ENCODE measurements at places on chromosomes 12 and 14. TPM values are rescaled to one million over a fixed set of nuclear protein-coding genes. Genes with fewer than 3 reads are reported as not detected.

DNA sequence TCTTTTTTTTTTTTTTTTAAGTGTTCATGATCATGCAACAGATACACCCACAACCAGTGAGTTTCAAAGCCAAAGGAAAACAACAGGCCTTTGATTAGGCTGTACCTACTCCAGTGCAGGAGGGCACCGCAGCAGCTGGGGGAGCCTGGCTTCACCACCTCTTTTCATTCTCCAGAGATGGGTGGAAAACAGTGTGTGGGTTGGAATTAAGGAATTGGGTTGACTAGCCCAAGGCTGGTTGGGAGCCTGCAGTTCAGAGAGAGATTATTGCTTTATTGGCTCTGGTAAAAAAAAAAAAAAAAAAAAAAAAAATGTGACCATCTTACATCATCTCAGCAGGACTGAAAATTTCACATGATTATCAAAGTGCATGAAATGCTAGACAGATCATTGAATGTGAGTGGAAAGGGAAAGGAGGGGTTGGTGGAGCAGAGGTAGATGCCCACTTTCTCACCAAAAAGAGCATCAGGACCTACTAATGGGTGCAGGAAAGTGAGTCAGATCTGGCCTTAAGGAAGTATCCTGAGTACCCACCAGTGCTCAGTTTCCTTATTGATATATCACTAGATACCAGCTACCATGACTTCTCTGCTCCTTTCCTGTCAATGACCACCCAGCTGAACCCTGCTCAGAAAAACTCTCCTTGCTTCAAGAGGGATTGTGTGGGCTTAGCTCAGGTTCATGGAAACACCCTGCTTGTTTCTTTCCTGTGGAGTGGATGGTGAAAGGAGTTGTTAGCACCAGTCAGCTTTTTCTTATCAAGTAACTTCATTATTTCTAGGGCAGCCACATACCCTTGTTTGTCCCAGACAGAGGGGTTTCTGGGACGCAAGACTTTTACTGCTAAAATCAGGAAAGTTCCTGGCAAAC lies 54.8 kb upstream of the DYRK2 start:
- H3K27me3 ChIP-seq: no peaks in the 10 kb centered on the region
- H3K4me1 ChIP-seq: peaks cover 4% of the 10 kb centered on the region
- peak; percentile 64 for DNase-seq
- no peak overlapping the region for H3K4me3 ChIP-seq

DNA sequence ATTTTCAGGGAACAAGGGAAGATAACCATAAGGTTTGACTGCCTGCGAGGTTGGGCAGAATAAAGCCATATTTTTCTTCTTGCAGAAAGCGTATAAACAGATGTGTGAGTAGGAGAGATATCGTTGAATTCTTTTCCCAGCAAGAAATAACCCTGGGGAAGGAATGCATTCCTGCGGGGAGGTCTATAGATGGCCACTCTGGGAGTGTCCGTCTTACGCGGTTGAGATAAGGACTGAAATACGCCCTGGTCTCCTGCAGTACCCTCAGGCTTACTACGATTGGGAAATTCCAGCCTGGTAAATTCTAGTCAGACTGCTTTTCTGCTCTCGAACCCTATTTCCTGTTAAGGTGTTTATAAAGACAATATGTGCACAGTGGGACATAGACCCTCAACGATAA lies 225.0 kb downstream of the LRIG3 start:
- H3K27me3 ChIP-seq: no peaks in the 10 kb centered on the region
- H3K4me3 ChIP-seq: no peak overlapping the region

DNA sequence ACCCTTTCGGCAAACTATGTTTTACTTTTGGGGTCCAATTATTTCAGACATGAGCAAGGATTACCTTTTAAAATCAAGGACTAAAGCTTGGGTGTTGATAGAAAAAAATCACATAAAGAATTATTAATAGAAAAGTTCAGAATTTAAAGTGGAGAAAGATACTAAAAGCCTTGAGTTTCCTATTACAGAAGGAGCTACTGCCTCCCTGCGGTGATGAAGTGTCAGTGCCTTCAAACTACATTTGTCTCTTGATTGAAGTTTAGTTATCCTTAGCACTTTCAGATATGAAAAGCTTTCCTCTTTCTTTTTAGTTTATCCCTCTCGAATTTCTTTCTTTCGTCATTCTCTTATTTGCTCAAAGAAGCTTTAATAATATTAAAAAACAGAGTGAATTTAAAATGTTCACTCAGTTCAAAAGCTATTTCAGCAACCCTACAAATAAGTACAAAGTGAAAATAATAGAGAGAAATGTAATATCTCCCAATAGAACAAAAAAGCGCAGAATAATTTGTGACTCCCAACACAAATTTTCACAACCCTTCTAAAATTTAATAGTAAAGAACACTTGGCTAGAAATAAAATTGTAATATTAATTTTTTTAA lies 87.6 kb downstream of the SEC23A start:
- DNase-seq: no peak
- H3K4me3 ChIP-seq: no peak overlapping the region
- H3K27me3 ChIP-seq: no peaks in the 10 kb centered on the region
- H3K4me1 ChIP-seq: no peaks in the 10 kb centered on the region
- no peaks in the 10 kb centered on the region for H3K36me3 ChIP-seq

DNA sequence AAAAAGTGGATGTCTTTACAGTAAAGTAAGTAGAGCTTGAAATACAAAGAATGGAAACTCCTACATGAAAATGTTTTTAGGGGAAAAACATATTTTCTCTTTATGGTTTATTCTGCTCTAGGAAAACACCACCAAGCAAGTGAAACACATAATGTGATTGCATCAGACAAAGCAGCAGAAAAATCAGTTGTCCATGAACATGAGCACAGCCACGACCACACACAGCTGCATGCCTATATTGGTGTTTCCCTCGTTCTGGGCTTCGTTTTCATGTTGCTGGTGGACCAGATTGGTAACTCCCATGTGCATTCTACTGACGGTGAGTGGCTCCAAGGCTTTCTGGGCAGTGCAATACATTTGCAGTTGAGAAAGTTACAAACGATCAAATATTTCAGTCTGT lies 42.6 kb upstream of the PLEKHD1 start:
- DNase-seq: no peak
- H3K27ac ChIP-seq: no peak overlapping the region
- H3K4me3 ChIP-seq: no peak overlapping the region
- no peaks in the 10 kb centered on the region for H3K4me1 ChIP-seq
- H3K36me3 ChIP-seq: no peaks in the 10 kb centered on the region
- no peaks in the 10 kb centered on the region for H3K27me3 ChIP-seq

ZFHX2 gene
- 1.2 TPM for total RNA-seq

DNA sequence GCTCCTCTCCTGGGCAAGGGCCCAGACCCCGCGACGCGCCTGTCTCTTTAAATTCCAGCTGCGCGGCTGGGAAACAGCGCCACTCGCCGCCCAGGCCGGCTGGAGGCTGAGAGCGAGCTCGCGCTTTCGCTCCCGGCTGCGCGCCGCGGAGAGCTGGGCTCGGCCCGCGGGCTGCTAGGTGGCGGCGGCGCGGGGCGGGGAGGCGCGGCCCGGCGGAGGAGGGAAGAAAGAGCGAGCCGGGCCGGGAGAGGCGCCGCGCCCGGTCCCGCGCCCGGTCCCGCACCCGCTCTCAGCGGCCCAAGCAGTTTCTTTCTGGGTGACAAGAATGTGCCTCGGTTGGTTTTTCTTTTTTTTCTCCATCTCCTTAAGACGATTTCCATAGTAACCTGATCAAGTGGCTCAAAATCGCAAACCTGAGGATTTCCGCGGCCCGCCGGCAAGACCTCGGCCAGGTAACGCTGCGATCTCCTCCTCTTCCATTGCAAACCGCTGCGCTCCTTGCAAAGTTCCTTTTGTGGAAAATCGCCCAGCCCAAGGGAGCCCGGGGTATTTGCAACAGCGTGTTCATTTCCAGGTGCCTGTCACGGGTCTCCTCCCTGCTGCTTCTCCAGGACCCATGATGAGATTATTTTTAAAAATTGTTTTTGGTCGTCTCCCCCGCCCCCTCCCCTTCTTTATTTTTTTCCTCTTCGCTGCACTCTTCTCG lies 259.5 kb upstream of the E2F7 start:
- peaks cover 9% of the 10 kb centered on the region for H3K27me3 ChIP-seq
- H3K4me1 ChIP-seq: peaks cover 20% of the 10 kb centered on the region
- H3K36me3 ChIP-seq: no peaks in the 10 kb centered on the region

- H3K27ac ChIP-seq: no peak overlapping the region
- peaks cover 11% of the 10 kb centered on the region for H3K4me1 ChIP-seq
- no peak overlapping the region for H3K4me3 ChIP-seq
- no peaks in the 10 kb centered on the region for H3K27me3 ChIP-seq
- no peaks in the 10 kb centered on the region for H3K36me3 ChIP-seq
Measured at GRCh38 chr12:66667906-66668305, 11.0 kb downstream of the GRIP1 start.

GRCh38 chr14:79197516-79197915 lies 1013.8 kb downstream of the DIO2 start:
- H3K27me3 ChIP-seq: no peaks in the 10 kb centered on the region
- DNase-seq: no peak
- H3K27ac ChIP-seq: no peak overlapping the region
- no peaks in the 10 kb centered on the region for H3K36me3 ChIP-seq

DNA sequence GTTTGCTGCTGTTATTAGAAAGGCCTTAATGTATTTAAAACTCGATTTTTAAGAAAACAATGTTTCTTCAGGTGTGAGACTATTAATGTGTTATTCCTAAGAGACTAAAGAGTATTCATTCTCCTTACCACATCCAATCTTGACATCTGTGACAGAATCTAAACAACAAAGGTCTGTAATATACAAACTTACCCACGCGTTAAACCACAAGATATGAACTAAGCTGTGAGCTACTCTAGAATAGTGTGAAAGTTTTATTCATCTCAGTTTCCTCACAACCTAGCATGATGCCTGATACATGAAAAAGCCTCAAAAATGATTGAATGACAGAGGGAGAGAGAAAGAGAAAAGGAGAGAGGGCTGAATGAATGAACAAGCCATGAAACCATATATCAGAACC lies 117.3 kb upstream of the COCH start:
- H3K27me3 ChIP-seq: no peaks in the 10 kb centered on the region
- H3K36me3 ChIP-seq: no peaks in the 10 kb centered on the region
- no peak overlapping the region for H3K27ac ChIP-seq
- no peak for DNase-seq

- no peaks in the 10 kb centered on the region for H3K4me1 ChIP-seq
- H3K27me3 ChIP-seq: no peaks in the 10 kb centered on the region
- H3K27ac ChIP-seq: no peak overlapping the region
- DNase-seq: no peak
Measured at GRCh38 chr14:105118646-105119407, 49.7 kb downstream of the JAG2 start.

GRCh38 chr12:13537623-13538022 lies 341.1 kb downstream of the EMP1 start:
- H3K36me3 ChIP-seq: no peaks in the 10 kb centered on the region
- H3K4me1 ChIP-seq: no peaks in the 10 kb centered on the region
- no peak overlapping the region for H3K4me3 ChIP-seq
- no peaks in the 10 kb centered on the region for H3K27me3 ChIP-seq

All from esophagus muscularis mucosa (tissue), 4 donors.